ENCODE measurements at places on chromosomes 3 and 15.

GRCh38 chr15:62391641-62392262, 226.7 kb upstream of the C2CD4B start:
- DNase-seq = peak; percentile 10

- DNase-seq = no peak
These were observed 10.9 kb downstream of the MASP1 start for GRCh38 chr3:187280644-187281043.

GRCh38 chr3:148466980-148467740, 230.5 kb upstream of the AGTR1 start:
- DNase-seq = no peak

DNA sequence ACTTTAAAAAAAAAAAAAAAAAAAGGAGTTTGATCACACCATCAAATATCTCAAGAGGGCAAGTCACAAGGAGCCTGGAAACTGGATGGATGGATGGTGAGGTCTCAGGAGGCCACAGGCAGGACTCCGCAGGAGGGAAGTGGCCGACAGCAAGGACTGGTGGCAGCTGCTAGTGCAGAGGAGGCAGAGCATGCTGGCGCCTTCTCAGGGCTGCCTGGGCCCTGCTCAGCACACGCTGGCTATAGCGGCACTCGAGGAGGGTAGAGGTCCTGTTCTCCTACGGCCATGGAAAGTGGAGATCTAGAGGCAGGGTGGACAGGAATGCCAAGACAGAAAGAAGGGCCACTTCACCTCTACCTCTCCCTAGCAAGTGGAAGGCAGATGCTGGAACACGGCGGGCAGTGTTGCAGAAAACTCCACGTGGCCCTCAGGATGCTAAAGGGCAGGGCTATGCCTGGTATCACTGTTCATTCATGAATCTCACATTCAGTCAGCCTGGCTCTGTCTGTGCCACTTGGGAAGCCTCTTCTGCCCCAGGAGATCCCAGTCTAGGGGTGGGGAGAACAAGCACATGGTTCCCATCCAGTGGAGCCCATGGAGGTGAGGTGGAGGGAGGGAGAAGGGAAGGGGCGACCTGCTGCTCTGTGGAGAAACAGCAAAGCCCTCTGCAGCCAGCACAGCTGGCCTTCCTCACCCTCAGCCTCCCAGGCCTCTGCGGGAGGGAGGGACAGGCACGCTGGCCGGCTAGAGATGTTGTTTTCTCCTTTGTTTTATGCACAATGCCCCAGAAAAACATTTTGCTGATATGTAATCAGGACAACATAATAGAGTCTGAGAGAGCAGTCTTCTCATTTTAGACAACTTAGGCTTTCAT, 71.0 kb downstream of the OXNAD1 start:
- no peak for DNase-seq

DNA sequence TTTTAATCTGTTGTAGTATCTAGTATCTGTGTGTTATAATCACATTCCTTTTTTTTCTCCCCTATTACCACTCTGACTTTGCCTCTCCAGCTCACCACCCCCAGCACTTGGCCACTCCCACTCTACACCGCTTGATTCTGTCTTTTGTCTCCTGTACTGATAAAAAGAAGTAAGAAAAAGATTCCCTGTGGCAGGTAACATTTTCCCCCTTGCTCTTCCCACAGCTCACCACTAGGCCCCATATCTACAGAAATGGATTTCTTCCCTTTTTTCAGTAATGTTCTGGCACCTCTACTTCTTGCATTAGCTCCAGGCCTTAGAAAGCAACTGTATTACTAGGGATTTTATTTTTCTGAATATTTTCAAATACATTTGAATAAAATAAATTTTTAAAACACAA, 25.6 kb downstream of the KCNH8 start:
- DNase-seq = no peak

- DNase-seq = no peak
These were observed 199.1 kb downstream of the LRRN1 start for GRCh38 chr3:3998140-3998922.

DNA sequence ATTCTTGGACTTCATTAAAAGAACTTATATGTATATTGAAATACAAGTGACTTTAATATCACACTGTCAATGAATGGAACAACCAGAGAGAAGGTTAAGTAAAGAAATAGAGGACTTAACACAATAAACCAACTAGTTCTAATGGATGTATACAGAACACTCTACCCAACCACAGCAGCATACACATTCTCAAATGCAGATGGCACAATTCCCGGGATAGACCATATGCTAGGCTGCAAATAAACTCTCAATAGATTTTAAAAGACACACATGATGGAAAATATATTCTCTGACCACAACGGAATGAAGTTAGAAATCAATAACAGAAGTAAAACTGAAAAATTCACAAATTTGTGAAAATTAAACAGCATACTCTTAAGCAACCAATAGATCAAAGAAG, 214.3 kb upstream of the LINGO1 start:
- no peak for DNase-seq

DNA sequence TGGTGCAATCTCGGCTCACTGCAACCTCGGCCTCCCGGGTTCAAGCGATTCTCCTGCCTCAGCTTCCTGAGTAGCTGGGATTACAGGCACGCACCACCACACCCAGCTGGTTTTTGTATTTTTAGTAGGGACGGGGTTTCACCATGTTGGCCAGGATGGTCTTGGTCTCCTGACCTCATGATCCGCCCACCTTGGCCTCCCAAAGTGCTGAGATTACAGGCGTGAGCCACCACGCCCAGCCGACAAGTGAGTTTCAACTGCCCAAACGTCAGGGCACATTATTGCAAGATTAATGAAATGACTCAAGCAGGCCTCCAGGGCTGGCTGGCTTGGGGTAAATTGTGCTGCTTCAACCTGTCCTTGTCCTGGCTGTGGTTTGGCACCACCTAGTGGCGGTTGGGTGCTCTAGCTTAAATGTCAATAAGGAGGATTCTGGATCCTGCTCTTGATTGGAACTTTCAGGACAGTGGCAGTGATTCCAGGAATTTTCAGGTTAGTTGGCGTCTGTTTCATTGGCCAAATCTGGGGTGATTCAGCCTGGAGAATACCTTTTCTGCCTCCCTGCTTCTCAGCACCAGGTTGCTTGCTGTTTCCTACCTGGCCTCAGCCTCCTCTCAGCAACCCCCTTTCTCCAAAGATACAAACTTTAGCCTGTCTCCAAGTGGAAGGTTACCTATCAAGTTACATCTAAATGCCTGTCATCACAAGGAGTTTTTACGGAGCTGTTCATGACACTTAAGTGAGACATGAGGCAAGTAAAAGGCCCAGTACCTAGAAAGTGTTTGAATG, 32.4 kb upstream of the SACM1L start:
- DNase-seq = peak; percentile 71

GRCh38 chr3:12536423-12536822, 8.9 kb downstream of the MKRN2OS start:
- DNase-seq = no peak

- DNase-seq = no peak
These were observed 124.2 kb downstream of the EEFSEC start for GRCh38 chr3:128277378-128278069.

- DNase-seq = no peak
These were observed 175.2 kb downstream of the LSAMP start for GRCh38 chr3:116270056-116270455.

- DNase-seq = no peak
These were observed 41.8 kb downstream of the CHCHD6 start for GRCh38 chr3:126745760-126746394.

DNA sequence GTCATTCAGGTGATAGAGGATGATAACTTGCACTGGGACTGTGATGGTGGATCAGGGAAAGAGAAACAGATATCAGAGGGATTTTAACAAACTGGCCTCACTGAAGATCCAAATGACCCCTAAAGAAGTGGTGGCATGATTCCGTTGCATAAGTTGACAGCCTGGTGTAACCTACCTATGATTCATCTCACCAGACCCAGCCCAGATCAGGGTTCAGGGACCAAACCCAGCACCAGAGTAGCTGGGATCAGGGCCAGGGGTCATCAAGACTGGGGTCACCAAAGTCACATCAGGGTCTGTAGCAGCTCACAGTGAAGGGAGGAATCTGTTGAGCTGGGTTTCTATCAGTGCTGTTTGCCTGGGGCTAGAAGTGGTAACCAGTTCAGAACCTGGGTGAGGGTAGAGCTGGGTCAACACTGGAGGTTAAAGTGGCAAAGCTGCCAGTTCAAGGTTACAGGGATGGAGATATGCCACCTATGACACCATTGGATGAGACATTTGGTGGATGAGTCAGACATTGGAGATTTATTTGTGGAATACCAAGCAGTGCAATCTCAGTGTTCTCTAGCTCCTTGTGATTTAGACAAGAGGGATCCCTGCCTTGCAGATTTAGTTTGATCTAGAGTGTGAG, 35.9 kb downstream of the CASR start:
- DNase-seq = no peak

DNA sequence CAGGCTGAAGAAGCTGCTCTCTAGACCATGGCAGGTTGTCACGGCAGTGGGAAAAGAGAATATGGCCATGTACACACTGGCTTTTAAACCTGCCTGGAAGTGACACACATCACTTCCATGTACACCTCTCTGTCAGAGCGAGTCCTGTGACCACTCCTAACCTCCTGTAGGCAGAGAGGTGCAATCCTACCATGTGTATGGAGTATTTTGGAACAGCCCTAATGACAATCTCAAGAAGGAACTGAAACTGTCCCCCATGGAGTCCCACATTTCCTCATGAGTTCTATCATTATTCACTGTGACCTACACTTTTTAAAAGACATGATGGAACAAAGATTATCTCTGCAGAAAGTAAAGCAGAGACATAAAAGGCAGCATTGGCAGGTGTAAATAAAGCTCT, 153.4 kb upstream of the PFN2 start:
- no peak for DNase-seq

DNA sequence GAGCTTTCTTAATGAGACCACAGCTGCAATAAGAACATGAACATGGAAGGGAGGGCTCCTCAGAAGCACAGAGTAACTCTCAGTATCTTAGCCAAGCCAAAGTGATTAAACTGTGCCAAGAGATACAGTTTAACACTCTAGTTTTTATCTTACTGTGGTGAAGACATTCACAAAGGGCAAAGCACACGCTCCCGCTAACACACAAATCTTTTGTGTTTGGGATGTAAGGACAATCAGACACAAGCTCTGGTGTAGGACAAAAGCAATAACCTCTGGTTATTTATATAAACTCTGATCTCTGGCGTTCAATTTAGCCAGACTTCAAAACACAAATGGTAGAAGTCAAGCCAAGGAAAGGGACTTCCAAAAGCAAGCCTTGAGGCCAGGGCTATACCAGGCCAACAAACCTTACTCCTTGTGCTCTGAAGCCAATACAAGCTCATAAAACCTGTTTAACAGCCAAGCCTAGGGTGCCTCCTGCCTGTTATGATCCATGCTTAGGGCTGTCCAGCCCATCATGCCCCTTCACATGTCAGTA, 27.8 kb downstream of the DPH3 start:
- no peak for DNase-seq

DNA sequence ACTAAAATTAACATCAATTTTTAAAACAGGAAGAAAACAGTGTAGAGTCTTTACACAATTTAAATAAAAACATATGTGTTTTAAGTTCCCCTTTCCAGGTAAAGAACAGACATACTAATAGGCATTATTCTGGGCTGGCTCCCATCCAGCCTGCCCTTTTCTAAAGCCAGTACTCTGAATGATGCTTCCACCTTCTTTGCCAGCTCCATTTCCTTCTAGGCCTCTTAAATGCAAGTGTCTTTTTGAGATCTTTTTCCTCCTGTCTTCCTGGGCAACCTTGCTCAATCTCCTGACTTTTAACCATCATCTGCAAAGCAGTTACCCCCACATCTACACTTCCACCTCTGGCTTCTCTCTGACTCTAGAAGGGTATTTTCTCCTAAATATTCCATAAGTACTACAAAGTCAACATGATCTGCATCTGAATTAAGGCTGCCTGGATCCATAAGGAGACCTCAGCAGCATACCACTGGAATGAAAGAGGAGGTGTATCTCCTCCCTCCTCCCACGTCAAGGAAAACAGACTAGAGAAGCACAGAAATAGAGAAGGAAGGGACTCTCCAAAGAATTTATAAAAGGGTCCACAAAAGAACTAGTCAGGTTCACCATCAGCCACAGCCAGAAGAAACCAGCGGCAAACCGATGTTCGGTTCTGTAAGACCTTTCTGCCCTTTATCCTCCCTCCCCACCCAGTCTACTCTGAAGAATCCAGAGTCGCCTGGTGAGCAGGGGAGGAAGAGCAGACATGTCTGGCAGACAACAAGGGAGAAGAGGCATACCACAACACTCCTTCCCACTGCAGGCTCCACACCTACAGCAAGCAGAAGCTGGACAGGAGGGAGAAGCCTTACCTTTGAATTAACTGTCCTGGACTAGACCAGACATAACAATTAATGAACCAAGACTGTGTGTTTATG, 47.1 kb downstream of the GOLIM4 start:
- no peak for DNase-seq

DNA sequence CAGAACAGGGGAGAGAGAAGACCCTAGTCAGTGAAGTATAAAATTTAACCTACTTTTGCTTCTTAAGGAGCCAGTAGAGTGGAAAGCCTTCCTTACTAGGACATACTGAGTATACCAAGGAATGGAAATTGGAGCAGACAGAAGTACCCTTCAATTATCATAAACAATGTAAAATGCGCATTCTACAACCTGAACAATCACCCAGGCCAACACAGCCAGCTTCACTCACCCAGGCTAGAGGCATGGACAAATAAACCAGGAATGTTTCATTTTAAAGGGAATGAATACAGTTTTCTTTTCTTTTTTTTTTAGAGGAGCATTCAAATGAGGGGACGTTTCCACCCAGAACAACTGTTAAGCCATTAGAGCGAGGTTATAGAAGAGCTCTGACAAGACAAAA, 41.9 kb upstream of the PLXND1 start:
- no peak for DNase-seq

GRCh38 chr15:29613951-29614382, 208.3 kb downstream of the TJP1 start:
- no peak for DNase-seq

DNA sequence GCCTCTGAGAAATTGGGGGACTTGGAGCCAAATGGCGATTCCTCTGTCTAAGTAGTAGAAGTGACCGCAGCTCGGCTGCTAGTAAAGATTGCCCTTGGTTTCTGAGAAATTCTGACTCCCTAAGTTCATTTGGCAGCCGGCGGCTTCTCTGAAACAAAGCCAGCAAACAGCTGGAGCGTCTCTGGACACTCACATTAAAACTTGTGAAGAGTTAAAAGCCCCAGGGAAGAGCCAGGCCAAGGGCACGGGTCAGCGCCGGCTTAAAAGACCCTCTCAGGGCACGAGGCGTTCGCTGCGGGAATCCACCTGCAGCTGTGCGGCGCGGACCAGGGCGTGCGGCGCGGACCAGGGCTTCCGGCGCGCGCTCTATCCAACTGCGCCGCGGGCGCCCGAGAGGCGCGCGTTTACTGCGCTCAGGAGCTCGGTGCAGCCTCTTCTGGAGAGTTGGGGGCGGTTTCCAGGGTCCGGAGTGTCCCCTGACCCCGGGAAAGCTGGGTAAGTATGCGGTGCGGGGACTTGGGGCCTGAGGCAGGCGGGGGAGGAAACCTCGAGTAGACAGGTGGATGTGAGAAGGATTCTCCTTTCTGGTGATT, at the start of gene COL6A5:
COL6A5 (plus strand) TSS at position 186 of the 593 bp plus-strand sequence. CDS start 27,967 bp downstream, outside the sequence.
- DNase-seq = no peak

GRCh38 chr3:152436707-152437590, 168.2 kb downstream of the MBNL1 start:
- DNase-seq = no peak
